ENCODE measurements at places on chromosomes 16 and 17.

DNA sequence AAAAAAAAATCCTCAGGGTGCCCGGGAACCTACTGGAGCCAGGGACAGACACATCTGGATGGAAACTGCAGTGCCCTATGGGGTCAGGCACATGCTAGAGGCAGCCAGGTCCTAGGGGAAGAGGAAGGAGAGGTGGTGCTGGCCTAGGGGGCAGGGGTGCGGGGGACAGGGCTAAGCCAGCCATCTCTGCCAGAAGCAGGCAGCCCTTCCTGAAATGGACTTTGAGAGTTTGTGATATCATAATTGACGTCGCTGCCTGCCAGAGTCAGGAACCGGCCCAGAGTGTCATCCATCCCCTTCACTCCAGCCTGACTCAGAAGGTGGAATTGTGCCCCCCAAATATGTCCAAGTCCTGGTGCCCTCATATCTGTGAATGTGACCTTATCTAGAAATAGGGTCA, 25.0 kb upstream of the BAHCC1 start:
- DNase-seq, result no peak

DNA sequence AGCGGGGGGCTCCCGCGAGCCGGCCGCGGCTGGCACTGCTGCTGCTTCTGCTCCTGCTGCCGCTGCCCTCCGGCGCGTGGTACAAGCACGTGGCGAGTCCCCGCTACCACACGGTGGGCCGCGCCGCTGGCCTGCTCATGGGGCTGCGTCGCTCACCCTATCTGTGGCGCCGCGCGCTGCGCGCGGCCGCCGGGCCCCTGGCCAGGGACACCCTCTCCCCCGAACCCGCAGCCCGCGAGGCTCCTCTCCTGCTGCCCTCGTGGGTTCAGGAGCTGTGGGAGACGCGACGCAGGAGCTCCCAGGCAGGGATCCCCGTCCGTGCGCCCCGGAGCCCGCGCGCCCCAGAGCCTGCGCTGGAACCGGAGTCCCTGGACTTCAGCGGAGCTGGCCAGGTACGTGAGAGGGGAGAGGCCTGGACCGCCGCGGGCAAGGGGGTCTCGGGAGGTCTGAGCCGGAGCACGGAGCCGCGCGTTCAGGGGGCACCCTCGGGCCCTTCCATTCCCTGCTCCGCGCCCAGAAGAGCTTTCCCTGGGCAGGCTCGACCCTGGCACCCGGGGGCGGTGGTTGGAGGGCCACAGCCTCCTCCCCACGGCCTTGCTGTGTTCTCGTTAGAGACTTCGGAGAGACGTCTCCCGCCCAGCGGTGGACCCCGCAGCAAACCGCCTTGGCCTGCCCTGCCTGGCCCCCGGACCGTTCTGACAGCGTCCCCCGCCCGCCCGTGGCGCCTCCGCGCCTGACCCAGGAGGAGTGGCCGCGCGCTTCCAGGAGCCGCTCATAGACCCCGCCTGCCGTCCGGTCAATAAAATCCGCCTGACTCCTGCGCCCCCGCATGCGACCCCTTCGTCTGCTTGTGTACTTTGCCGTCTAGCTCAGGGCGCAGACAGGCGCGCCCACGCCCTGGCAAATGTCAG, 591 bp downstream of the NPW start:
- DNase-seq, result no peak

GRCh38 chr17:12310811-12311210, 290.1 kb downstream of the MAP2K4 start:
- DNase-seq, result no peak

DNA sequence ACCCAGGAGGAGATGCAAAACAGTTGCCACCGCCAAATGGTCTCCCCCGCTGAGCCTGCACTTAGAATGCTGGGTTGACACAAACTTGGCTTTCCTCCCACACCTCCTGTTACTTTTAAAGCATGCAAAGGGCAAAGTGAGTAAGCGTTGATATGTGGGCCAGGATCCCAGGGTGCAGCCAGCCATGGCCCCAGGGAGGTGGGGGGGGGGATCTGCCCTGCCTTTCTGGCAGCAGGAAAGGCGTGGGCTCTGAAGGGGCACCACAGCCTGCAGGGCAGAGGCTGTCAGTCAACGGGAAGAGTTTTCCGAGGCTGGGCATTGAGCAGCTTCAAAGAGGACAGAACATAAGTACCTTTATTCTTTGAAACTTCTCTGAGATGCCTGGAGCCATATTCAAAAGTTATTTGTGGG, 142.3 kb downstream of the ABCC12 start:
- DNase-seq, result no peak

DNA sequence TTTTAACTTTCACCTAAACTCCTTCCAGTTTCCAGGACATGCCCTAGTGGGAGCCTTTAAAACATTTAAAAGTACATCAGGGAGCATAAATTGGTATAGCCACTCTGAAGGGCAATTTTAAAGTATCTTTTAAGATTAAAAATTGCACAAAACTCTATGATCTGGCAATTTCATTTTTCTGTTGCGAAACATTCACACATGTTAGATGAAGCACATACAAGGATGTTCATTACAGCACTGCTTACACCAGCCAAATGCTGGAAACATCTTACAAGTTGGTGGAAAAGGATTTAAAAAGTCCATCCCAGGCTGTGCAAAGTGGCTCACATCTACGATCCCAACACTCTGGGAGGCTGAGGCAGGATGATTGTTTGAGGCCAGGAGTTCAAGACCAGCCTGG, 26.4 kb upstream of the LONP2 start:
- DNase-seq, result no peak

DNA sequence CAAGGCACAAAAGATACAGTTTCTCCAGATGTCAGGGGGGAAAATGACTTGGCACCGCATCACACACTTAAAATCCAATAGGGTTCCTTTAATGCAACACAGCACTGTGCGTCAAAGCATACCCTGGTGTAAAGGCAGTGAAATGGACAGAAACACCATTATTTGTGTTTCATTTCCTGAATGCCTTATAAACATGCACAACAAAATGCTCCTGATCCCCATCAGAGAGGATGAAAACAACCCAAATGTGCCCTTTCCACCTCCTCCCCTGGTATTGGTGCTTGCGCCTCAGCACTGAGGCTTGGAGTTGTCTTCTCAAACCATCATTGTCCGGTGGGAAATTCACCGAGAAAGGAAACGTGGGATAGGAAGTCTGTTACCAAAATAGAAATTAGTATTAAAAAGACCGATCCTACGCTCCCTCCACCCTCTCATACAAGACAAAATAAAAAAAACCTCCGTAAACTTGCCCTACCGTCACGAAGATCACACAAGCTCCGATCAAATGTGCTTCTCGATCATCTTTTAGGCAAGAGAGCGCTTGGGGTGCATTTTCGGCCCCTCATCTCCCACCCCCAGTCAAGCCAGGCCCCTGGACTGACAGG, 722 bp downstream of the CDC27 start:
- no peak for DNase-seq

GRCh38 chr17:82943339-82943738, 103.5 kb upstream of the ZNF750 start:
- DNase-seq, result no peak

DNA sequence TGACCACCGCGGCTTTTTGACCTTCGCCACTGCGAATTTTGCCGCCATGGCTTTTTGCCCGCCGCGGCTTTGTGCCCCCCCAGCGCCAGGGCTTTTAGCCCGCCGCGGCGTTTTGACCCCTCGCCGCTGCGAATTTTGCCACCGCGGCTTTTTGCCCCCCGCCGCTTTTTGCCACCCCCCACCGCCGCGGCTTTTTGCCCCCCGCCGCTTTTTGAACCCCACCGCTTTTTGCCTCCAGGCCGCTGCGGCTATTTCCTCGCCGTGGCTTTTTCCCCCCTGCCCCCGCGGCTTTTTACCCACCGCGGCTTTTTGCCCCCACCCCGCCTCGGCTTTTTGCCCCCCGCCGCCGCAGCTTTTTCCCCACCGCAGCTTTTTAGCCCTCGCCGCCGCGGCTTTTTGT, 134.8 kb upstream of the TP53TG3C start:
- no peak for DNase-seq

- no peak for DNase-seq
Measured at GRCh38 chr16:19380328-19380727, 37.4 kb upstream of the TMC5 start.

DNA sequence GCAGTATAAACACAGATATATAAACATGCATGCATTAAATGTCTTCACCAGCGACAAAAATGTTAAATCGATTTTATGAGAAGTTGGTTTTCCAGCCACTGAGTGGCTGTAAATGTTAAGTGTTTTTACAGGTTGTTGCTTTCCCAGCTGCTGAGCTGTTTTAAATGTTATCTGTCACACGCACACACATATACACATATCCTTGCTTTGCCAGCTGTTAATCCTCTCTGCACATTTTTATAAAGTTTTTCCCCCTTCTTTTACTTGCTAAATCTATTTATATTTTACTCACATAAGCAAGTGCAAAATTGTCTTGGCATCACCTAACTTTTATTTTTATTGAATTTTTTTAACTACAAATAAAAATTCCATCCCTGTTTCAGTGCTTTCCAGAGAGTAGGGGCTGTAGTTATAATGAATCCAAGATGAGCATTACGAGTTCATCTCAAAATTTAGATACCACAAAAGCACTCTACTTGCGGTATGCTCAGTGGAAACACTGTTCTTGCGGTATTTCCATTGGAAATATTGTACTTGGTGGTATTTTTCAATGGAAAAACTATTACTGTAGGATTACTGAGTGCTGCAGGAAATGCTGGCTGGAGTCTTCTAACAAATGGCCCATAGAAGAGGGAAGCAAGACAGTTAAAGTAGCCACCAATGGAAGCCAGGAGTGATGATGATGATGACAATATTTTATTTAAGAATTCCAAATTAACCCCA, 124.9 kb upstream of the KCNJ16 start:
- no peak for DNase-seq

DNA sequence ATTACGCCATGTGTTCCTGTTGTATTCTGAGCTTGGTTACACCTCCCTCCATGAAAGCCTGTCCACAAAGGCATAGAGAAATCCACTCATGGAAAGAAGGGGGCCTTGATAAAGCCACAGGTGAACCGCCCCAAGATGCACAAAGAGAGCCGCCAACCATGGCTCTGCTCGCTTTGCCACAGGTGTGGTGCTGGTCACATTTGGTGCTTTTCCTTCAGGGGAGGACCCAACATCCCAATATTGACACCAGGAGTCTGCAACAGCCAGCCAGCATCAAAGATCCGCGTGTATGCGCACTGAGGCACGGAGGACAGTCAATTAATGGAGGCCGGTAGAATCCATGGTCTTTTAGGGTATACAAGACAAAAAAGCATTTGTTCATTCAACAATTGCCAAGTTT, 7.3 kb downstream of the ABCA3 start:
- DNase-seq, result no peak

- no peak for DNase-seq
Measured at GRCh38 chr17:3801792-3802191, 804 bp upstream of the ITGAE start.

DNA sequence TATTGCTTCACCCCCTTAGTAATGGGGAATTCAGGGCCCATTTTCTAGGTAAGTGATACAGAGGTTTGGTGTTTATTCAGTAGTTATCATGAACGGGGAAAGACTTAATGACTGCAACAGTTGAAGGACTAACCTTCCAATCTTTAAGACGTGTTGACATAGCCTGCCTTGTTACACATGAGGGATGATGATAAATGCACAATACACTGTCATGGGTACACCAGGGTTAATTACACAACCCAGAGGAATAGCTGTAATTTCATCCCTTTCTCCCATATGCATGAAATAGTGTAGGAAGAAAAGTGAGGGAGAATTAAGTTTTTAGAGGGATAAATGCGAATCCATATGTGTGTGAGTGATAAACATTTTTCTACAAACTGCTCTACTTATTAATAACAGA, 10.7 kb downstream of the MYH4 start:
- no peak for DNase-seq

DNA sequence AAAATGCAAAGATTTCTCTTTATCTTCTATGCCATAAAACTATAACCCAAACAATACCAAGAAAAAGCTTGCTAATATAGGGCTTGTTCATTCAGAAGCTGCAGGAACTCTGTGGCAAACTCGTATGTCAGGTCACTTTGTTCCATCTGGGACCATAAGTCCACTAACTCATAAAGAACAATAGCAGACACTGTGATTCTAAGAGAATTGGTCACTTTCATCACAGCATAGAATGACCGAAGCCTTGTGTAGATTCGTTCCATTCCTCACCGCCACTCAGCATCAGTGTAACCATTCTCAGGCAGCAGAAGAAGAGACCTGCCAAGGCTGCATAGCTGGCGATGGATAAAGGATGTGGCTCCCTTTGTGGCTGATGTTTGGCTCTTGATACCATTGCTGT, 30.3 kb upstream of the VAT1L start:
- DNase-seq, result no peak

GRCh38 chr17:21025451-21025850, 17.4 kb downstream of the USP22 start:
- DNase-seq, result no peak

DNA sequence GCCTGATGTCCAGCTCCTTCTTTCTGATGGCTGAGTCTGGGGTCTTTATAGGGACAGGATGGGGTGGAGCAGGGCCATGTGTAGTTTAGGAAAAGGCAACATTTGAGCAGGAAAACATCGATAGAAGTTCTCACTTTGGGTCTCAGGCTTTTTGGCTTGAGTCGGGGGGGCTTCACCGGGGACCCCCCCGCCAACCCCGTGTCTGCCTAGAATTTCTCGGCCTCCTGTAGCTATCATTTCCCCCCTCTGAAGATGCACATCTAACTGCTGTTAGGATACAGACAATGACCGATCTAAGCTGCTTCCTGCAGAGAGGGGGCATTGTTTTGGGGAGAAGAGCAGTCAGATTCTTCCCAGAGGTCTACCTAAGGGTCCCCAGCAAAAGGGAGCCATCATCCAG, 16.7 kb upstream of the ZNHIT3 start:
- DNase-seq, result no peak

DNA sequence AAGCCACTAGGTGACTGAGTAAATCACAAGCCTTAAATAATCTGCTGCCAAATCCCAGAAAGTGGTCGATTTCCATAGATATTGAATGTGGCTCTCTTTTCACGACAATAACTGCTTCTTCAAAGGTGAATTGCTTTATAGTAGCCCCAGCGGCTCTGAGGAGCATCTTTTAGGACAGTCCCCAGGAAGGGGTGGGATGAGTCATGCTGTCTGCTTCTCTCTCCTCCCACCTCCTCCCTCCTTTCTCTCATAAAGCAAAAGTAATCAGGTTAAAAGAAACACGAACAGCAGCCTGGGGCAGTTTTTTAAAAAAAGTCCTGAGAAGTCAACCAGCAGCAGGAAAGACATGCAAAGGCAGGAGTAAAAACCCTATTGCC, 1.8 kb downstream of the KIAA0513 start:
- peak; percentile 36 for DNase-seq

- no peak for DNase-seq
Measured at GRCh38 chr16:55647798-55648197, 8.0 kb upstream of the SLC6A2 start.

DNA sequence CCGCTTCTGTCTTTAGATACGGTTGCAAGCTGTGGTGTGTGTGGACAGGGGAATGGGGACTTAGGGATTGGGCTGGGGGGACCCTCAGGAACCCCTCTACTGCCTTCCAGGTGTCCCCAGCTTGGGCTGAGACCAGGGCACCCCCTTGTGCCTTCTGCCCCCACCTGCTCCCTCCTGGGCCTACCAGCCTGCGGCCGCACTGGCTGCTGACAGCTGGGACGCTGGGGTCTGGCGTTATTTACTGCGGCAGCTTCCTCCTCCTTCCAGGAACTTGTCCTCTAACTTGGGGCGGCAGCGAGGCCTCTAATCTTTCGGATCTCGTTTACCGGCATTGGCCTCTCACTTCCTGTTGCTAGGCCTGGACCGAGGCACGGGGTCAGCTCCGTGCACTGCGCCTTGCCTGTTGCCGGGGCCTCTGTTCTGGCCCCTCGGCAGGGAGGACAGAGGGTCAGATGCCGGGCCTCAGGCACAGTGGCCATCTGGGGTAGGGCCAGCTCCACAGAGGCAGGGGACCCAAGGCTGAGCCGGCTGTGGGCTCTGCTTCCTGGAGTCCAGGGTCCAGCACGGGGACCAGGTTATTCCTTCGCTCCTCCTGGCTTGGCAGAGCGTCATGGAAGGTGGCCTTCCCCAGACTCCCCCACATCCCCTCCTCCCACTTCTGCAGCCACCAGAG, 31.8 kb downstream of the TMEM235 start:
- DNase-seq, result no peak

Data from activated CD8-positive, alpha-beta memory T cell treated with anti-CD3 and anti-CD28 coated beads for 1 hour (primary cell).